ENCODE measurements at places on chromosomes 4 and X.

GRCh38 chr4:180059216-180059881 is 2183.9 kb upstream of the TENM3 start:
- no peak for DNase-seq

DNA sequence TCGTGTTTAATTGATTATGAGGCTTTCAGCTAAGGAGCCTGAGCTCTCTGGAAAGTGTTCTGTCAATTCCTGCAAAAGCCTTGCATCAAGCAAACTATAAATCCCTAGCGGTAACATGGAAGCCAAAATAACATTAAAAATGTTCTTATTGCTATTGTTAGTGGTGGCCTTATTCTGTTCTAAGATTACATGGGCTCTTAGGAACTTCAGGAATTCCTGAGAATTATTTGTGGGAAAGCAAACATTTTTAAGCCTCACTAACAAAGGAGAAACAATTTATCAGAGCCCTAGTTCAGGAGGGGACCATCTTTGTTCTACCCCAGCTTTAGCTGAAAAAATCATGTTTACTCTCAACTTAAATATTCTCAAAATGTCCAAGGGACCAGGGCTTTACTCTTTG is 119.6 kb downstream of the PAPSS1 start:
- DNase-seq = no peak

GRCh38 chrX:154348114-154348531 is 26.3 kb downstream of the FLNA start:
- DNase-seq = no peak

GRCh38 chr4:37960098-37960497 is at the start of gene PTTG2:
Gene PTTG2 (plus strand): TSS chr4:37960398. CDS start chr4:37960435, 37 bp downstream.
- DNase-seq = no peak

GRCh38 chr4:114378305-114378903 is 220.2 kb upstream of the UGT8 start:
- DNase-seq = no peak

DNA sequence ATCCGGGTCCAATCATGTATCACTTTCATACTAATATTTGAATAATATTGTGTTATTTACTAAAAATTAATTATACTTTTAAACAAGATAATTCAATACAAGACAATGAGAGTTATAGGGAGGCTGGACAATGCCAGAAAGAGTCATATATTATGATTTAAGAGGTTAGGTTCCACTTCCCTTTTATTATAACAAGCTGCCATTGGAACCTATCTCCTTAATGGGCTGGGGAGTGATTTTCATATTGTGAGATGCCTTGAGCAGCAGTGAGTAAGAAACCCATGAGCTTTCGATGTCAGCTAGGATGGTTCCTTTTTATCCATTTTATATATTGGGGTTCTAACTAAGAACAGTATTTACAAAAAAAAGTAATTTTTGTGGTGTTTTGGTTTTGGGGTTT is 91.8 kb downstream of the MAB21L2 start:
- DNase-seq = no peak

DNA sequence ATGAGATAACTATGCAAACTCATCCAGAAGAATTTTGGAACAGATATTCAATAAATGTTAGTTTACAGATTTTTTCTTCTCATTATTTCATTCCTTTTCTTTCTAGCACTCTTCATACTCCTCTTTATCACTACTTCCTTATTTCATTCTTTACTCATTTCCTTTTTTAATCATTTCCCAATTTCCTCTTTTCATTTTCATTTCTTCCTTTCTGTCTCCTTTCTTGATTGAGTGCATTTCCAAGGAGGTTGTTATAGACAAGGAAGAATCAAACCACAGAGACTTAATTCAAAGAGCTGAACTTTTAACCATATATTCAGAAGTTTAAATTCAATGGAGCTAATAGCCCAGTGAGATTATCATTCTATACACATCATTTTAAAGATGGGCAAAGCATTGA is 600.7 kb downstream of the ARAP2 start:
- DNase-seq = no peak

GRCh38 chr4:30642567-30642966 is 77.6 kb upstream of the PCDH7 start:
- DNase-seq = no peak

DNA sequence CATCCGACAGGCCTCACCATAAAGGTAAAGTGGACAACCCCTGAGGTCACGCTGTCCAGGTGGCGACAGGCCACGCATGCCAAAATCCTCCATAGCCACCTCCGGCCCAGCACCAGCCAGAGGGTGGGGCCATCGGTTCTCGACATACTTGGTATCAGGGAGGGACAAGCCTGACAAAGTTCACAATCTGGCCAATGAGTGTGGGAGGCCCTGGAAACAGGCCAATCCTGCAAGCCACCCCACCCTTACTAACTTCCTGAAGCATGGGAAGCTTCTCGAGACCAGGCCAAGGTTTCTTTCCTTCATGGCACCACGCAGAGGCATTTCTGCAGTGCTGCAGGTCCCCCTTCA is 73.8 kb downstream of the MTMR1 start:
- DNase-seq = no peak

DNA sequence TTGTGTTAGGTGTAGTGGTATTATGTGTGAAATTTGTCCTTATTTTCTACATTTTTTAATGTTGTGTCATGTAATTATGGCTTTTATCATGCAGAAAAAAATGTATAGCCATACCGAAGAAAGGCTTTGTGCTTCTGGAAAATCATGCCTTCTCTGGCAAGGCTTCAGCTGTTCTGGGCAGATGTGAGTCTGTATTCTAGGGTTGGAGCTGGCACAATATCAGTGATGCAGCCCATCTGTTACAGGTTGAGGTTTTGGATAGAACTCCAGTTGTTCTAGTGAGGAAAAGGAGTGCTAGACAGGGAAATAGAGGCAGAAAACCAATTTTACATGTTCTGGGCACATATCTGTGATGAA is 44.8 kb upstream of the PRSS12 start:
- no peak for DNase-seq

DNA sequence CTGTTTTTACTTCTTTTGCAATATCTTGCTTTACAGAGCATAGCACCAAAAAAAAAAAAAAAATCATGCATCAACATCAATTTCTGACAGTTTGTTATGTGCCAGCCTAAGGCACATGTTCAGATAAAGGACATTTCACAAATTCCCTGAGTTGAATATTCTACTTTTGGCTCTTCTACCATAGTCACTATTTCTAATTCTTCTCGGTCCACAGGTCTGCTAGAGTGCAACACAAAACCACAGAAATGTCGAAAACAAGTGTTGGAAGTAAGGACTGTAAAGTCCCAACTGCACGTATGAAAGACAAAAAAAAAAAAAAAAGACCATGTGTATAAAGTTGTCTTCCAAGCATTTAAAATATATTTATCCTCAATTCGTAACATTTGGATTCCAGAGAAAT is 494.2 kb upstream of the INTU start:
- DNase-seq = no peak

GRCh38 chrX:2811271-2811670 is 17.5 kb upstream of the GYG2 start:
- no peak for DNase-seq

- DNase-seq = no peak
Observed at GRCh38 chrX:17525266-17525665, 150.3 kb downstream of the NHS start.

DNA sequence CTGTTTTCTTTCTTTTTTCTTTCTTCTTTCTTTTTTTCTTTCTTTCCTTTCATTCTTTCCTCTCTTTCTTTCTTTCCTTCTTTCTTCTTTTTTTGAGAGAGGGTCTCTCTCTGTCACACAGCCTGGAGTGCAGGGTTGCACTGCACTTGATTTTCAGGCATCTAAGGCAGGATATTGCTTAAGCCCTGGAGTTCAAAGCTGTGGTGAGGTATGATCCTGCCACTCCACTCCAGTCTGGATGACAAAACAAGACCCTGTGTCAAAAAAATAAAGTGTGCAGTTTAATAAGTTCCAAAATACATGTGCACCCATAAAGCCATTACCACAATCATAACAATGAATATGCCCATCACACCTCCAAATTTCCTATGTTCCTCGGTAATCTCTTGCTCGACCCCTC is 10.6 kb upstream of the ZNF718 start:
- no peak for DNase-seq

- DNase-seq = no peak
Observed at GRCh38 chrX:38989076-38989475, 187.8 kb downstream of the MID1IP1 start.

DNA sequence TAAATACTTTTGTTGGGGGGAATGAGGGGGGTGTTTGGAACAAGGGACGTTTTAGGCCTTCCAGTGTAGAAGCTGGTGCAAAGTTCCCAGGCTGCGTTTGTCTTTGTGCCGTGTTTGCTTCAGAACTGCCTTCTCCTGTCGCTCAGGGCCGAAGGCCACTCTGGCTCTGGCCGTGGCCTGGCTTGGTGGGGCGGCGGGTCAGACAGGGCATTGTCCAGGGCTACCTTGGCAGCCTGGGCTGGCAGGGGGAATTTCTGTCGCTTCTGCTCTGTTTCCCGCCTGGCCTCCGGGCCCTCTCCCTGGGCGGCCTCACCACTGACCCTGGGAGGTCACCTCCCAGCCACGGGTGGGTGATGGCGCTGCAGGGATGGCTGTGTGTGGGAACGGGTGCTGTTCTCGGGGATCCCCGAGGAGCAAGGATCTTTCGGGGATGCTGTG is 140.0 kb downstream of the COL4A6 start:
- DNase-seq = no peak

DNA sequence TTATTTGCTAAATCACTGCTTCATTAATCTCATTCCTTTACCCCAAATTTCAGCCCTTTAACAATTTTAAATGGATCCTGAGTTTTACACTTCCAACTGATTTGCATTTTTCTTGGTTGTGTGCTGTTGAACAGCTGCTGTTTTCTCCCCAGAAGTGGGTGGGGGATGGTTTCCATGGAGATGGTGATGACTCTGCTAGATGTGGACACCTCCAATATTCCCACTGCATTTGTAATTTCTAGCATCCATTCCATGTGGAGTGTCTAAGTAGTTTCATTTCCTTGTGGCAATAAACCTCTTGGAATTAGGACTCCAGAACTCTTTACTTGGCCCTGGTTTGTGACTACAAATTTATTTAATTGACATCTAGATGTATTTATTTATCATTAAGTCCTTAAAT is 330.4 kb downstream of the GBA3 start:
- DNase-seq = no peak

DNA sequence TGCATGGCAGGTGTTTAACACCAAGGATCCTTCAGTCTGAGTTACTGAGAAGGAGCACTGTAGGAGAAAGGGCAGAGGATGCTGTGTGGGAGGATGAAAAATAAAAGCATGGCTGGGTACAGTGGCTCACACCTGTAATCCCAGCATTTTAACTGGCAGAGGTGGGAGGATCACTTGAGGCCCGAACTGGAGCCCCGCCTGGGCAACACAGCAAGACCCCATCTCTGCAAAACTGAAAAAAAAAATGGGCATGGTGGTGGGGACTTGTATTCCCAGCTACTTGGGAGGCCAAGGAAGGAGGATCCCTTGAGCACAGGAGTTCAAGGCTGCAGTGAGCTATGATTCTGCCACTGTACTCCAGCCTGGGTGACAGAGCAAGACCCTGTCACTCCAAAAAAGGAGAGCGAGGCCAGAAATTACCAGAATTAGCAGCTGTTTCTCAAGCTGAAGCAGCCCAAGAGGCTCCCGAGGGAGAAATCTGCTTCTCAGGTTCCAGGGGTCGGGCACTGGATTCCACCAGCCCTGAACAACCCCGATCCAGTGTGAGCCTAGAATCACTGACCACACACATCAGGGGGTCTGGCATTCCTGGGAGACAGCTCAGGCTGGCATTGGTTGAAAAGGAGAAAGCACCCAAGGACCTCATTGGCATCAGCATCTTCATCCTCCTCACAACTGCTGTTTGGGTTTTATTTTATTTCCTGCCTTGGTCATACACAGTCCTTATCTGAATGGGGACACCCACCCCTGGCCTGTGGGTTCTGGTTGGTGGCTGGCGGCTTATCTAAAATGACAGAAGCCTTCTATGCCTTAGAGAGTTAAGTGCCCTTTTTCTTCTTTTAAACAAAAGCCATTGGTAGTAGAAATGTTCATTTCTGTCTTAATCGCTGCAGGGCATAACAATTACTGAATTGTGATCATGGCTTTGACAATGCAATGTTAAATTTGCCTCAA is 66.3 kb upstream of the TRIM2 start:
- no peak for DNase-seq

DNA sequence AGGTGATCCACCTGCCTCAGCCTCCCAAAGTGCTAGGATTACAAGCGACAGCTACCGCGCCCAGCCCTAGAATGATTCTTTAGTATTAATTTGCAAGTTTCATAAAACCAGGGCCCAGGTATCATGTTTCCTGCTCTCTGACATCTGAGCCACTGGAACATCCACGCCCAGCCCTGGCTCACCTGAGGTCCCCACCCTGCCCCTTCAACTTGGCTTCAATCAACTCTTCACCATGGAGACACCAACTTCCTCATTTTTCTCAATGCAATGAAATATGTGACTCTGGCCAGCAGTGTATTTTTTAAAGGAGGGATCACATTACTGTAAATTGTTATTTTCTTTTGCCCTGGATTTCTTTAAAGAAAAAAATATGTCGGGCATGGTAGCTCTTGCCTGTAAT is 3.9 kb downstream of the PRSS12 start:
- DNase-seq = no peak

DNA sequence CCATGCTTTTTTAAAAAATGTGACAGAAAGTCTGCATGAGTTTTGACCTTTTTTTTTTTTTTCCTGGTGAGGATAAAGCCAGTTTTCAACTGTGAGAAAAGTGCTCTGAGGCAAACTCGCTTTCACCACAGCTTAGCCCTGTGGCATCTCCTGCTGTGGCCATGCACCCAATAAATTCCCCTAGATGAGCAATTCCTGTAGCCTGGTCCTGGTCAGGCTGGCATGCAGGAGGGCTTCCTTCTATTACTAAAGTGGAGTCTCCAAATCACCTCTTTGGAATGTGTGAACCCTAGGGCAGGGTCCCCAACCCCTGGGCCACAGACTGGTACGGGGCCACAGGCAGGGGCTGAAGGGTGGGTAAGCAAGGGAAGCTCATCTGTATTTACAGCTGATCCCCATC is 265.4 kb downstream of the RAPGEF2 start:
- DNase-seq = no peak

DNA sequence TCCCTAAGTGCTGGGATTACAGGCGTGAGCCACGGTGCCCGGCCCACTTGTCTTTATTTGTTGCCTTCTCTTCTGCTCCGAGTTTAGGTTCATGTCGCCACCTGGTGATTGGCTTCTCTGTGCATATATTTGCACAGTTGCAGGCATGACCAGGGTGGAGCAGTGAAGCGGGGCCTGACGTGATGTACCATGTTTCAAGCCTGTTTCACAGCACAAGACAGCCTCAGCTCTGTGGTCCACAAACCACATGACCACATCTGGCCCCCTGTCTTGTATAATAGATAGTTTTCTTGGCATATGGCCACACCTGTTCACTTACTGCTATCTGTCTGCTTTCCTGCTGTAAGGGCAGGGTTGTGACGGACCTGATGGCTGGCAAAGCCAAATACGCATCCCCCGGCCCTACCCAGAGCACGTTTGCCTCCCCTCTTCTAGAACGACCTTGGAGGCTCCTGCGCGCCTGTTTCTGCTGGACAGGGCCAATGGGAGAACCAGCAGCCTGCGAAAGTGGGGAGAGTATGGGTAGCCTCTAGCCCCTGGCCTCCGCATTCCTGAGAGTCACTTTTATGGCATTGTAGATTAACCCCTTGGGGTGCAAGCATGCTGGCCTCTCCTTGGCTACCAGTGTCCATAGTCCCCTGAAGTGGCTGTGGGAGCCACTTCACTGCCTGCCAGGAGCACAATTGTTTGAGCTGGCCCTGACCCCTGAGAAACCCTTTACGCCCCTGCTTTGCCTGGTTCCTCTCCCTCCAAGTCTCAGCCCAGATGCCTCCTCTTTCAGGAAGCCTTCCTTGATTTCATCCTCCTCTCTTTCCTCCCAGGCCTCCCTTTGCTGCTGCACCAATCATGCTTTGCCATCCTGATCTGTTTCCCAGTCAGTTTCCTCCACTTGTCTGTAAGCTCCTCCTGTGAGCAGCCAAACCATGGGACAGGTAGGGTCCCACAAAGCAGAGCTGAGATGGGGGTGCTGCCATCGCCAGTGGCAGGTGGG is 6.0 kb upstream of the SH3TC1 start:
- peak; percentile 7 for DNase-seq
